ENCODE measurements at places on chromosomes 1 and 21.
A peak's percentile ranks its signal among the peaks of the same experiment; 100 is the strongest.

GRCh38 chr1:161914595-161914994, 109.1 kb downstream of the OLFML2B start:
- DNase-seq: no peak

- DNase-seq: no peak
These were observed 66.0 kb downstream of the GNG12 start for GRCh38 chr1:67767103-67767782.

GRCh38 chr1:212622906-212623305, 14.3 kb downstream of the ATF3 start:
- DNase-seq: no peak

DNA sequence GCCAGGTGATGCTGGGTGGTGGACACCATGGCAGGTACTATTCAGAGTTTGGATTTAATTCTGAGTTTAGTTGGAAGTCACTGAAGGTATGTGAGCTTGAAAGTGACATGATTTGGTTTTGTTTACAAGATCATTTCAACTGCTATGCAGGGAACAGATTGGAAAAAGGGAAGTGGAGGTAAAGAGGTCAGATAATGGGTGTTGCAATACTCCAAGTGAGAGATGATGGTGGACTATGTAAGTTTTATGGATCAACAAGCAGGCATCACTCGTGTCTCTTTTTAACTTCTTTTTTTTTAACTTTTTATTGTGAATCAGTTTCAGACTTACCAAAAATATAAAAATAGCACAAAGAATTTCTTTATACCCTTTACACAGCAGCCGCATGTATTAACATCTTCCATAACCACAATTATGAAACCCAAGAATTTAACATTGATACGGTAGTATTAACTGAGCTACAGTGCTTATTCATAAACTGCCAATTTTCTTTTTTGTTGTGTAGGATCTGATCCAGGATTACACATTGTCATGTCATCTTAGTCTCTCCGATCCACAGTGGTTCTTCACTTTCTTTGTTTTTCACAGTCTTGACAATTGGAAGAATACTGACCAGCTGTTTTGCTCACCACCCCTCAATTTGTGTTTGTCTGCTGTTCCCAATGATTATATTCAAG, 24.9 kb upstream of the NHLH2 start:
- DNase-seq: no peak

- no peak for DNase-seq
These were observed 52.8 kb upstream of the LYPLAL1 start for GRCh38 chr1:219120624-219121544.

DNA sequence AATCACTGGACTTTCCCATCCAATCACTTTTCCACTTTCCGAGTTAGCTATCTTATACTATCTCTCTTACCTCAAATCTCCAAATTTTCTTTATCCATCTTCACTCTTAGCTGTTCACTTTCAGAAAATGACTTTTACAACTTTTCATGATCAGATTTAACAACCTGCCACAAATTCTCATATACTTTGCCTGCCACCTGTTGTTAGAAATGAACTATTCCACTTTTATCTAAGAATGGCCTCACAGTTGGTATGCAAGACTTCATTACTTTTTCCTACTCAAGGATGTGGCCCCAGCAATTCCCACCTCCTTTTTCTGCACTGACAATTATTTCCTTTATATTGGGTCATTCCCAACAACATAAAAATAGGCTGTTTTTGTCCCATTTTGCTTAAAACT, 93.6 kb upstream of the DEPDC1 start:
- no peak for DNase-seq

DNA sequence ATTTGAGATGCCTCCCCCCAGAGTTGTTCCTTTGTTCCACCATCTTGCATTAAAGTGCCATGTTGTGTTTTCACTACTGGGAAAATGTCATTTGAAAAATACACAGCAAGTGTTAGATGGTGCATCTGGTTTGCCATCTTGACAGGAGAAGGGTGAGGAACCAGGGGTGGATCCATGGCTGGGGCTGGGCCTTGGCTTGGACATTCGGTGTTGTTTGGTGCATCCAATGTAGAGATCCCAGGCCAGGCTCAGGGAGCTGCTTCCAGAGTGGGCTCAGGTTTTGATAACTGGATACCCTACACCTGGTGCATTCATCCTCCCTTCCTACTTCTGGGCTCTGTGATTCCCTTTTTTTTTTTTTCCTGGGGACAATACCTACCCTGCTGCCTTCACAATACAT, 103.5 kb downstream of the UCK2 start:
- no peak for DNase-seq

DNA sequence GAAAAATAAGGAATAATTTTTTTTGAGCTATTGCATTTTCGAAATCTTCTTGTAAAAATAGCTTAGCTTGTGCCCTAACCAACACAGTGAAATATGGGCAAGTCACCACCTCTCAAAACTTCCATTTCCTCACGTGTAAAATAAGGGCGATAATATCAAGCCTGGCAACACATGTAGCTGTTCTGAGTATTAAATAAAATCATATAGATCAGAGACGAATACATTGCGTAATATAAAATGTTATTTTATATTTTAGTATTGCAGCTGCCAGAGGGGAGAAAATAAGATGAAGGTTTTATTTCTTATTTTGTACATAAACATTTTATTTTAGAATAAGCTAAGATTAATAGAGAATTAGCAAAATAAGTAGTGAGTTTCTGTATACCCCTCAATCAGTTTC, 85.9 kb downstream of the C21orf91 start:
- no peak for DNase-seq

- no peak for DNase-seq
These were observed 71.8 kb downstream of the CHRM3 start for GRCh38 chr1:239458144-239458500.

DNA sequence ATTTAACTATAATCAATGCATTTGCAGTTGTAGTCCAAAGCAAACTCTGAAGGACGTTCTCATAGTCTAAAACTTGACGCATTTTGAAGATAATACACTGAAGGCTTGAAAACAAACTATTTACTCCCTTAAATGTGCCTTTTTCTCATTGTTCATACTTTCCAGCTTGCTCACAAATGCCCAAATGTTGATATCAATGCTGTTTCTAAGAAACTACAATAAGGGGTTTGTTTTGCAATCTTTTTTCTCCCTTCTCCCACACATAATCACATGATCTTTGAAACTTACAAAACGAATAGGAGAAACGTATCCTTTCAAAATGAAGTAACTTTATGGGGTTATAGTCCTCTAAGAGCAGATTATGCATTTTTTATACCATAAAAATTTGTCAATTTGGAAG, 508.7 kb downstream of the DPYD start:
- DNase-seq: no peak

GRCh38 chr1:220251272-220251671, 21.0 kb downstream of the RAB3GAP2 start:
- DNase-seq: no peak

DNA sequence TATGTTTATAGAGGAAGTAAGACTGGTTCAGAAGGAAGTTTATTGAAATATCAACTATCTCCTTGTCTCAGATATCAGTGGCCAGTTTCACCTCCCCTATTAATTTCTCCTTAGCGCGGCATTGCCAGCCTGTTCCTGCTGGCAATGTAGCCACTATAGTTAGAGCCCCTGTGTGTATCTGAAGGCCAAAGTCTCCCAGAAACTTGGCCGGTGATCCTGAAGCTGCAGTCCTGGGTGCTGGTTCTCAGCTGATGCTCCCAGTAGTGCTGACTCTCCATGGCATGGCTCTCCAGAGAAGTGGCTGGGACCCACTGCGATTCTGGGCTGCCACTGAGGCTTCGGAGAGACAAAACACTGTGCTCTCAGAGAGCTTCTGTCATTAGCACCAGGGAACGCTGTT, 59.9 kb downstream of the TNN start:
- no peak for DNase-seq

GRCh38 chr1:119187416-119187815, 47.0 kb upstream of the WARS2 start:
- no peak for DNase-seq

DNA sequence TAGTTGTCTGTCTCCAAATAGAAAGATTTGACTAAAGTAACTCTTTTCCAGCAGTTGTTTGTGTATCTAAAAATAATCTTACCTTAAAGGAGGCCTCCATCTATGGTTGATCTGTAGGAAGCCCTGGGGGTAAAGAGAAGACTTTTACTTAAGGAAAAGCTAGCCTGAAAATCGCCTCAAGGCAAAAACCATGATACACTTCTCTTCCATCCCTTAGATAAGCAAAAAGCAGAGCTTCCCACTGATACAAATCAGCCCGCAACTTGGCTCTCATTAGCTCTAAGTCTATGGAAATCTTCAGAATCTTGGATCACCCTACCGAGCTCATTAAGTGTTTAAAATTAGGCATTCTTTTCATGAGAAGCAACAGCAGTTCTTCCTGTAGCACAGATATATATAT, 576.9 kb upstream of the PTBP2 start:
- DNase-seq: no peak

DNA sequence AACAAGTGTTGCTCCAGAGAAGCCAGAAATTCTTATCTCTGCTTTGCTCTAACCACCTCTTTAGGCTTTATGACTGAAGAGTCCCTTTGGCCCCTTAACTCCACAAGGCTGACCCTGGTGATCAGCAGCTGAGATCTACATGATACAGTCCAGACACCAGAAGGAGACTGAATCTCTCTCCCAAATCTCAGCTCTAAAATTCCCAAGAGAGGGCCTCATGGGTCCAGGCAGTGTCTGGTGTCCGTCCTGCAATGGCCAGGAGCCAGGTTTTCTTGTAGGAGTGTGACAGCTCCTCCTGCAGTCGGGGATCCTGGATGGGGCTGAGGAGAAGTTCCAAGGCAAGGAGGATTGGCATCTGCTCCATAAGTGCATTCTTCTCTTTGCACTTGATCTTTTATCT, 35.3 kb downstream of the L1TD1 start:
- no peak for DNase-seq

GRCh38 chr21:42031816-42032215, 21.7 kb upstream of the ZBTB21 start:
- DNase-seq: no peak

- no peak for DNase-seq
These were observed 20.8 kb downstream of the DISP3 start for GRCh38 chr1:11499601-11500331.

GRCh38 chr1:63906047-63906704, 132.4 kb downstream of the ROR1 start:
- DNase-seq: no peak

GRCh38 chr1:99766378-99766800, at the start of gene FRRS1:
Gene FRRS1, minus strand, starts transcription at chr1:99766635. Its CDS starts 17,867 bp downstream, at chr1:99748768.
- DNase-seq: peak; percentile 29

GRCh38 chr21:39373634-39374033, 24.7 kb upstream of the HMGN1 start:
- no peak for DNase-seq

DNA sequence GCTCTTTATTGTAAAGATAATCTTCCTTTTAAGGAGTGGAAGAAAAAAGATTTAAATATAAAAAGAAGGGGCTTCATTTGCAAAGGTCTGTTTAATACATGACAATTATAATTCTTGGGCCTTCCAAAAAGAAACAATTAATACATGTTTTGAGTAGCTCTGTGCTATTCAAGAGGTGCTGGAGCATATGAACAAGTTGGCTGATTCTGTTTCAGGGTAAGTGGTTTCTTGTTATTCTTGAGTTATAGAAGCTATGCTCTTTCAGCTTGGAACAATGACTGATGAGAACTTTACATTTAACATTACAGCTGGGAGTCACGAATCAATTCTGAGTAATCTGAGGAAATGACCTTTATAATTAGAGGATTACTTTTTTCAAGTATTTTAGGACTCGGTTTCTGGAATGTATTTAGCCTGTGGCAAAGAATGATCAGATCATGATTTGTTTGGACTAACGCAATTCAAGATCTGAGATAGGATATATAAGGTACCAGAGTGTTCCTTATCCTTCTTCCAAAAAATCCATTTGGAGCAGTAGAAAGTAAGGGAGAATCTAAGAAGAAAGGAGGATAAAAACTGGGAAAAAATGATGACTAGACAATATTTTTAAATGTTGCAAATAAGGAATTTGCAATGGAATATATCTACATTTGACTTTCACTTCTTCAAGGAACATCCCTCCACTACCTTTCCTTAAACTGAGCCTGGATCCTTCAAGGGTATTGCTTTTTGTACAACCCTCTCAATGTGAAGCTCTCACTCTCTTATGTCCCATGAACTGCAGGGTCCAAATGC, 77.1 kb upstream of the KCTD3 start:
- DNase-seq: no peak

All from NCI-H187 (cell line).